Small intestine (tissue), 16 donors: ENCODE measurements at places on chromosomes 2 and 18. TPM values are rescaled to one million over a fixed set of nuclear protein-coding genes. Genes with fewer than 3 reads are reported as not detected.

Gene ST8SIA5
- polyA plus RNA-seq = not detected

Gene TUBA3D
- 6.8 TPM for polyA plus RNA-seq

DNA sequence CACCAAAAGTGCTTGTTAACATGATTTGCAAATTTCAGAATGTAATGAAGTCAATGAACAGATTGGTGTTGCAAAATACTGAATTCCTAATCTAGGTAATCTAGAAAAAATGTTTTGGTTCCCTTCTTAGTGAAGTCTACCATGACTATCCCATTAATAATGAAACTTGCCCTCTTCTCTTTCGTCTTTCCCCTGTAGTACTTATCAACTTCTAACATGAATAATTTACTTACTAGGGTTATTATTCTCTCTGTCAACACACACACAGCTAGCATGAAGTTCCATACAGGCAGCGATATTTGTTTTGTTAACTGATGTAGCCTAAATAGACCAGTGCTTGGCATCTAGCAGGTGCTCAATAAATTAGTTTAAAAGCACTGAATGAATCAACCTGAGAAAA lies 160.2 kb downstream of the NCK2 start:
- H3K36me3 ChIP-seq = no peaks in the 10 kb centered on the region
- no peak for DNase-seq
- no peak overlapping the region for H3K27ac ChIP-seq
- H3K4me3 ChIP-seq = no peak overlapping the region

GRCh38 chr2:108971661-108972566 lies 17.1 kb downstream of the EDAR start:
- H3K27me3 ChIP-seq = no peaks in the 10 kb centered on the region
- DNase-seq = no peak
- no peaks in the 10 kb centered on the region for H3K36me3 ChIP-seq
- peak overlapping the region; percentile 77 for H3K27ac ChIP-seq
